ENCODE measurements at places on chromosomes 16 and 17.

DNA sequence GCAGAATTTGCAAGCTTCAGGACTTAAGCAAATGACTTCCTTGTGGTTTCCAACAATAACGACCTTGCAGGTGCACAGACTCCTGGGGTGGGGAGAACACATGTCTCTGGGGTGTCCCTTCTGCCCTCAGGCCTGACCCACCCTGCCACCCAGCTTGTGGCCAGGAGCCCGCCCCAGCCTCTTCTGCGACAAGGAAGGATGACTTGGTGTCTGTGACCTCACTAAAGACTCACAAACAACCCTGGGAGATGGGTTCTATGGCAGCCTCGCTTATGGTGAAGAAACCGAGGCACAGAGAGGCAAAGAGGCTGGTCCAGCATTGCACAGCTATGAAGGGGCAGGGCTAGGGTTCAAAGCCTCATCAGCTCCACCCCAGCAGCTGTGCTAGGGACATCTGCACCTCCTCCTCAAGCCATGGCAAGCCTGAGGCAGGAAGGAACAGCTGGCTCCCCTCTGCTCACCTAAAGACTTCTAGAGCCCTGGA is 2.6 kb downstream of the ATP2A3 start:
- no peak for DNase-seq

DNA sequence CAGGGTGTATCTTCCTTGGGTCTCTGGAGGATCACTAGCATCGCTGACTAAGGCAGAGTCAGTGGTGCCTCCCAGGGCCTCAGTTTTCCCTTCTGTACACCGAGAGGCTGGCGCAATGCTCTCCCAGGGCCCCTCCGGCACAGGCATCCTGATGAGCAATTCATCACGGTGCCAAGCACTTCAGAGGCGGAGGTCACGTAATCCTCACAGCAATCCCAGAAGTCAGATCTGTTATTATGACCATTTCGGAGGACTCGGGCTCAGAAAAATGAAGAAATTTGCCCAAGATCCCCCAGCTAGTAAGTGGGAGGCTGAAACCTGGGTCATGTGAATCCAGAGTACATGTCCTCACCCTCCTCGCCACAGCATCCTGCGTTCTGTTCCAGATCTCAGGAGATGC is 46.5 kb downstream of the AIPL1 start:
- DNase-seq: no peak

DNA sequence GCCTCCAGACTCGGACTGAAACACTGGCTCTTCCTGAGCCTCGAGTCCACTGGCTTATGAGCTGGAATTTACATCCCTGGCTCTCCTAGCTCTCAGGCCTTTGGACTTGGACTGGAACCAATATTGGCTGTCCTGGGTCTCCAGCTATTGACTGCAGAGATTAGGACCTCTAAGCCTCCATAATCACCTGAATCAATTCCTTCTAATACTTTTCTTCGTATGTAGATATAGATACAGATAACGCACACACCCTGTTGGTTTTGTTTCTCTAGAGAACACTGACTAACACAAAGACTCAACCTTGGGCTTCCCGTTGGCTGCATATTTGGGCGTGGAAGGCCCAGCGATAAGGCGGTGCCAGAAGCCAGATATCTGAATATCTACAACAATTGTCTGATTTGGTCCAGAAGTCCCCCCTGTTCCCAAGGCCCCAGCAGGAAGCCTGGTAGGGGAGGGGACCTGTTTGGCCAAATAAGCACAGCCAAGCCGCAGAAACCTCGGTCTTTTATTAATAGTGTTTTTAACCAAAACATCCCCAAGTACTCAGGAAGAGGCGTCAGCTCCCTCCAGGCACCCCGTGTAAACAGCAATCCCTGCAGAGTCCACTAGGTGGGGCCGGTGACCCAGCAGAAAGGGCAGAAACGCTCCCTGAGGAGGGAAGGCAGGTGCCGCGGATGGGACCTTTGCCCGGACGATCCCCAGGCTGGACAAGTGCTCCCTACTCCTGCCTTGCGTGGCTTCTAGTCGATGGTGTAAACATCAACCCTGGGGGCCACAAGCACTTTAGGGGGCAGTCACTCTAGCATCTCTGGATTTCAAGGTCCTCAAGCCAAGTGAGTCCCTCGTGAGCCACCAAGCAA is 57.0 kb downstream of the ABR start:
- DNase-seq: peak; percentile 77

GRCh38 chr17:38590988-38591758 is 14.6 kb downstream of the SRCIN1 start:
- DNase-seq: no peak

- DNase-seq: no peak
Observed at GRCh38 chr16:1613728-1614455, 1.7 kb downstream of the CRAMP1 start.

DNA sequence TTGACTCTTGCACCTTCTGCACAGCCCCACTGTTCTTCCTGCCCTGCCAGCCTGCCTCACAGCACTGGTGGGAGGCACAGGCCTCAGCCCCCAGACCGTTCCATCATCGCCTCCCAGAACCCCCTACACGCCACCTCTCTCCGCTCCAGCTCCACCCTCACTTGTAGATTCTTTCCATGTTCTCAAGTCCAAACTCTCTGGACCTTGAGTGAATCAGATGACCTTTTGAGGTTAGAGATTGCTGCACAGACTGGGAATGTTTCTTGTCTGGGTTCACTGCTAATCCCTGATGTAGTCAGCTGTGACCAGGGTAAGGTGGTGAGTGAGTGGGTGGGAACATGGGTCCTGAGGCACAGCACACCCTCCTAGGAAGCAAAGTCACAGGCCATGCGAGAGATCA is 272.4 kb downstream of the IRF8 start:
- no peak for DNase-seq

GRCh38 chr16:6297666-6298410 is 1034.8 kb upstream of the RBFOX1 start:
- DNase-seq: no peak

DNA sequence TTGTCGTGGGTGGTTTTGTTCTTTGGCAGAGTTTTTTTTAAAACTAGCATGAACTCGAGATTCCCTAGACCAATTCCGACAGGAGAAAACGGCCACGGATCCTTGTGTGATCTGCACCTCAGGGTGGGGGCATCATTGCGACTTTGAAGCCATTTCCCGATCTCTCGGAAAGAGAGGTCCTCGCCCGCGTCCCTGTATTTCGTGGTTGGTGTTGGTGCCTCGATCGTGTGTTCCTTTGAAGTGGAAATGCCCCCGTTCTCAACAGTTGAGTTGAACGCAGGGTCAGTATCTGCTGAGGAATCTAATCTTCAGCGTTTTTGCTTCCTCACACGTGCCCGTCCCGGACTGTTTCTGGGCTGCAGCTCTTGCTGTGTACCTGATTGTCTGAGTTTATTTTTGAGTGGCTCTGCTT is 1.1 kb downstream of the CRAMP1 start:
- DNase-seq: no peak

- DNase-seq: no peak
Observed at GRCh38 chr17:37592291-37592690, 16.9 kb downstream of the SYNRG start.

GRCh38 chr17:60724647-60725046 is 47.0 kb downstream of the BCAS3 start:
- no peak for DNase-seq

DNA sequence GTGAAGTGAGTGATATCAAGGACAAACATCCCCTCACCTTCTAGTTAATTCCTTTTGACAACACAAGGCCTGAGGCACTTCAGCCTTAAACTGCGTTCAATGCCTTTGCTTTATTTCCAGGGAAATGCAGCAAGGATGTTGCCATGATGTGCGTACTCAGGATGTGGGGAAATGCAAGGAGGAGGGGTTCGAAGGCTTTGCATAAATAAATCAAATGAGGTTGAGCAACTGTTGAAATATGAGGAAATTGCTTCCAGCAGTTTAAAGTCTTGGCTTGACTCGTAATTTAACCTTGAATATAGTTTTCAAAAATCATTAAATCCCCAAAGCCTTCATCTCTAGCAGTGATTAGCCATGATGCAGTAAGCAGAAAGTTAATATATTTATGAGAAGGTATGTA is 81.8 kb upstream of the CCL2 start:
- DNase-seq: no peak

DNA sequence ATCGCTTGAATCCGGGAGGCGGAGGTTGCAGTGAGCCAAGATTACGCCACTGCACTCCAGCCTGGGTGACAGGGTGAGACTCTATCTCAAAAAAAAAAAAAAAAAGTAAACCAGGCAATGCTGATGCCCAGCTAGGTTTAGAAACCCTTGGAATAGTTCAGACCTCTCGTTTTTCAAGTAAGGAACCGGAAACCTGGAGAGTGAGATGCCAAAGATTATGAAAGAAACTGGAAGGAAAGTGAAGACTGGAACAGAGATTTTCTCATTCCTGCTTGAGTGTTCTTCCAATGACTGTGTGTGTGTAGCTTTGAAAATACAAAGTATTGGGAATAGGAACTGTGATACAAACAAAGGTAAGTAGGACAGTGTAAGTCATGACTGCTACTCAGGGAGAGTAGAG is 35.7 kb downstream of the MYH3 start:
- no peak for DNase-seq

Data from HEK293T (cell line).